Stimulated activated CD4-positive, alpha-beta T cell treated with anti-CD3 and anti-CD28 coated beads, Interleukin-4, amount 100 ng/mL, for 1 hour (primary cell): ENCODE measurements at places on chromosomes 1 and 21.

DNA sequence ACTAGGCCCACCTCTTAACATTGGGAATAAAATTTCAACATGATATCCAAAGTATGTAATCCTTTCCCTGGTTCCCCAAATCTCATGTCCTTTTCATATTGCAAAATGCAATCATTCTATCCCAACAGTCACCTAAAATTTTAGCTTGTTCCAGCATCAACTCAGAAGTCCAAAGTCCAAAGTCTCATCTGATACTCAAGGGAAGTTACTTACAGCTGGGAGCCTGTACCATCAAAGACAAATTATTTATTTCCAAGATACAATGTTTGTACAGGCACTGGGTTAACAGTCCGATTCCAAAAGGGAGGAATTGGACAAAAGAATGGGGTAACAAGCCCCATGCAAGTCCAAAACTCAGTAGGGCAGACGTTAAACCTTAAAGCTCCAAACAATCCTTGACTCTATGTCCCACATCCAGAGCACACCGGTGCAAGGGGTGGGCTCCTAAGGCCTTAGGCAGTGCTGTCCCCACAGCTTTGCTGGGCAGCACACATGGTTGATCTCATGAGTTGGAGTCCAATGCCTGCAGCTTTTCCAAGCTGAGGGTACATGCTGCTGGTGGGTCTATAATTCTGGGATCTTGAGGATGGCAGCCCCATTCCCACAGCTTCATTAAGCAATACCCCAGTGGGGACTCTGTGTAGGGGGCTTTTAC, 78.8 kb downstream of the DDAH1 start:
- no peak for DNase-seq

DNA sequence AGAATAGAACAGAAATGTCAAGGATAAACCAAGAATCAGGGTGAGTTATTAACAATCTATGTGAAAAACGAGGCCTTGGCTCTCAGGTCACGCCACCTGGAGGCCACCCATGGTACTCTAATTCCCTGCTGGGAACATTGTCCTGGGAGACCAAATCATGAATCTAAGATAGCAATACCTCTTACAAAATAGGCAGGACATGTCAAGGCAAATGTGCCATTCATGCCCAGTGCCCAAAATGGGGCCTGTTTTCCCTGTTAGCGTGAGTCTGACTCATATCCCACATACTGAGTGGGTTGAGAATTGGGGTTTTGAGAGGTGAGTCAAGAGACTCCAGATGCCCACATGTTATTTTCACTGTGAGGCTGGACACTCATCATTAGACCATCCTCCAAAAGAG, 380.8 kb downstream of the HHIPL2 start:
- no peak for DNase-seq

DNA sequence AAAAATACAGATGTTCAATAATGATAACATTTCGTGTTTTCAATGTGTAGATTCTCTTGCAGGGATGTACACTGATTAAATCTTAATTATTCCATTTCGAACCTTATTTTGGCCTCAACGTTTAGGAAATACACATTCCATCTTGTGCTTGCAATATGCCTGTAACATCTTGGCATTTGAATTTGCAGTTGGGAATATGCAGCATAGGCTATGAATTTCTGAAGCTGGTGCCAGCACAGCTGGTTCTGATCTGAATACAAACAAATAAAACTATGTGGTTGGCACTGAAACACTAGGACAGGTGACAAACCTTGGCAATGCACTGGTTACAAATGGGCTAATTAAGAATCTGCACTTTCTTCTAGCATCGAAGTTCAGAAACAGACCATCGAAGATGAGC, 108.4 kb downstream of the ERG start:
- no peak for DNase-seq

- no peak for DNase-seq
Observed at GRCh38 chr1:62790716-62791115, 6.8 kb downstream of the ATG4C start.

DNA sequence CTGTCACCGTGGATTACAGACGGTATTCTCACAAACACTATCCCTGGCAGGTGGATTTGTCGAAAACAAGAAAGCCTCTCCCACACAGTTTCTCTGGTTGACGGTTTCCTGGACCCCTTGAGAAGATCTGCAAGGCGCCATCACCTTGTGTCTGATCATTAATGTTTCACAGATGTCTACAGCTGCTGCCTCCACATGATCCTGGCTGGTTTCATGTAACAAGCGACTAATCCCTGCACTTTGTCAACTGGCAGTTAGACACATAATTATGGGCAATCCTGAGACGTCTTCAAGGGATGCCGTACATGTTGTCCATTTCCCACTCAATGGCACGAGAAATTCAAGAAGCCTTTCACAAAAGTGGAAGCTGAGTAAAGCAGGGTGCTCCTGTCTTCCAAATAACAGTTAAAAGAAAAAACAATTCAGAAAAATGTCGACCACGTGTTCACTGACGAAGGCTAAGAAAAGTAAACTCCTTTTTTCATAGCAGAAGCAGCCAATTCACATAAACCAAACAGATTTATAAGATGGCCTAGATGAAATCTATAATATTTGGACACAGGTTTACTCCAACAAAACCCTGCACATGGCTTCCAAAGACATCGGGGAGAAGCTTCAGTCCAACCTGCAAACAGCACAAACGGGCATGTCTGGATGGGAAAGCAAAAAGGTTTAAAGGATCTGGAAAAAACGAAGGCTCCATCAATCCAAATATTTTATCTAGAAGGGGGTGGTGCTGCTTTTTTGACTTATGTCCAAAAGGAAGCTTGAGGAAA, 52.2 kb downstream of the CAPZB start:
- no peak for DNase-seq

GRCh38 chr1:232589812-232590743, 39.9 kb downstream of the SIPA1L2 start:
- DNase-seq: no peak

GRCh38 chr1:116966791-116967190, 34.8 kb upstream of the CD101 start:
- no peak for DNase-seq

- DNase-seq: no peak
Observed at GRCh38 chr1:5501206-5501930, 490.9 kb downstream of the NPHP4 start.

GRCh38 chr1:67561704-67562113, 123.3 kb upstream of the GADD45A start:
- peak; percentile 92 for DNase-seq

DNA sequence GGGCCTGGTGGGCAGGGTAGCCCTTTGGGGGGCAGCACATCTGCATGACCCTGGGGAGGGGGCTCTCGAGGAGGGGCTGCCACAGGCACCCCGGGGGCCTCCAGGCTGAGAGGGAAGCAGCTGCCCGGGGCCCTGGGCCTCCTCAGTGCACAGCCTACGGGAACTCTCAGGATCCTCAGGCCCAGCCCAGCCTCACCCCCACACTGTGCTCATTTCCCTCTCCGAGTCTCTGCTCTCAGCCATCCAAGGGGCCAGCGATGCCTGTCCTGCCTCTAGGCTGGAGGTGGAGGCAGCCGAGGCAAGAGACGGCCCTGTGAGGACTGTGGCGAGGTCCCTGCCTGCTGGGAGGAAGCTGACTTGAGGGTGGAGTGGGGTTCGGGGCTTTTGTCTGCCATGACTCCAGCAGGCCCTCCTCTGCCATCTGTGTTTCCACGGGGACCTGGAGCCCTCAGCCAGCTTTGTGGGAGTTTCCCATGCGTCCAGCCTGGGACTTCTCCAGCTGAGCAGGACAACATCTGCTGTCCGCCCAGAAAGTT, 7.2 kb upstream of the PLEKHG5 start:
- no peak for DNase-seq

DNA sequence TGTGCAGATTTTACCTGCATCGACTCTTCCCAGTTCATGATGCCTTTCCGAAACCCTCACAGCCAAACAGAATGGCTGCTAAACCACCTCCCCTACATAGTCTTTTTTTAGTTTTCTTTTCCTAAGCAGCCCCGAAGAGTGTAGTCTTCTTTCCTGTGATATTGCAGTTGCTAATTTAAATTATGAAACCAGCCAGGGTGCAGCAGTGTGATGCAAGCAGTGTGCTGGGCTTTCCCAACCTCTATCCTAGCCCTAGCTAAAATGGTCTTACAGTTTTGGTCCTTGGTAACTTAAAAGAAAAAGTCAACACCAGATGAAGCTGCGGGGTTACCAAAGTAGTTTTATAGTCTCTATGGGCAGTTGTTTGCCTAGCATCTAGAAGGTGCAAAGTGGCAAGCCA, 82.0 kb upstream of the GCLM start:
- DNase-seq: no peak

- peak; percentile 30 for DNase-seq
Observed at GRCh38 chr21:42381347-42381984, 14.4 kb downstream of the TMPRSS3 start.

GRCh38 chr1:222801067-222801466, 13.8 kb upstream of the DISP1 start:
- DNase-seq: no peak

- DNase-seq: no peak
Observed at GRCh38 chr1:10934150-10934818, 78.2 kb upstream of the TARDBP start.

- DNase-seq: no peak
Observed at GRCh38 chr1:170240409-170240808, 94.7 kb downstream of the NTMT2 start.

DNA sequence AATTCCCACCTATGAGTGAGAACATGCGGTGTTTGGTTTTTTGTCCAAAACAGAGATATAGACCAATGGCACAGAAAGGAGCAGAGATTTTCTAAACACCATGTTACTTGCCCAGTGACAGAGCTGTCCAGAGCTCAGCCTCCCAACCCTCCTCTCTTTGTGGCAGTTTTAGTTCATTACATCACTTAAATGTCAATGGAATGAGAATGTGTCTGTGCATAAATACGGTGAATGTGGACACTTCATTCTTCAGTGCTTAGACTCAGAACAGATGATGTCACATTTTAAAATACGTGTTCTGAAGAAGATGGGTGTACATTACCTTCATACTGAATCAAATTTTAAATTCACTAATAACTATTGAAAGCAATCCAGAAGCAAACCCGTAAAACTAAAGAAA, 374.9 kb downstream of the DSCAM start:
- no peak for DNase-seq

GRCh38 chr1:41650028-41650880, 165.8 kb upstream of the EDN2 start:
- DNase-seq: peak; percentile 49

- no peak for DNase-seq
Observed at GRCh38 chr1:102163799-102164198, 167.1 kb upstream of the OLFM3 start.

GRCh38 chr1:45116340-45116739, 90.1 kb downstream of the ZSWIM5 start:
- no peak for DNase-seq

- DNase-seq: no peak
Observed at GRCh38 chr1:180387413-180387812, 115.0 kb downstream of the ACBD6 start.

- DNase-seq: no peak
Observed at GRCh38 chr1:163273766-163274441, 47.9 kb upstream of the NUF2 start.

DNA sequence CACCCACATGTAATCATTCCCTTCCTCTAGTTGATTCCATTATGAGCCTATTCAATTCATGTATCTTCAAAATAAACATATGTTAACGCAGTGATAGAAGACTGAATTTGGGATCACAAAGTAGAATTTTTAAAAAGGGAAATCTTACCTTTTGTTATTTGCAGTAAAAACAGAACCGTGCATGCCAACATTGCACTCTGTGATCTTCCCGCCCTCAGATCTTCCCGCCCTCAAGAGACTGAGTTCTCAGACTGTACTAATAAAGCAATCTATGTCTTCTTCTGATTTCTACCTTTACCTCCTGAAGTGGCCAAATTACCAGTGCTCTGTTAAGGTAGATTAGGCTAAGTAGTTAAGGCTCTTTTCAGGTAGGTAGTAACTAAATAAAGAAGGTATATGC, 3.6 kb upstream of the SUCO start:
- no peak for DNase-seq

- DNase-seq: no peak
Observed at GRCh38 chr1:89669441-89669840, 36.5 kb downstream of the LRRC8C start.

DNA sequence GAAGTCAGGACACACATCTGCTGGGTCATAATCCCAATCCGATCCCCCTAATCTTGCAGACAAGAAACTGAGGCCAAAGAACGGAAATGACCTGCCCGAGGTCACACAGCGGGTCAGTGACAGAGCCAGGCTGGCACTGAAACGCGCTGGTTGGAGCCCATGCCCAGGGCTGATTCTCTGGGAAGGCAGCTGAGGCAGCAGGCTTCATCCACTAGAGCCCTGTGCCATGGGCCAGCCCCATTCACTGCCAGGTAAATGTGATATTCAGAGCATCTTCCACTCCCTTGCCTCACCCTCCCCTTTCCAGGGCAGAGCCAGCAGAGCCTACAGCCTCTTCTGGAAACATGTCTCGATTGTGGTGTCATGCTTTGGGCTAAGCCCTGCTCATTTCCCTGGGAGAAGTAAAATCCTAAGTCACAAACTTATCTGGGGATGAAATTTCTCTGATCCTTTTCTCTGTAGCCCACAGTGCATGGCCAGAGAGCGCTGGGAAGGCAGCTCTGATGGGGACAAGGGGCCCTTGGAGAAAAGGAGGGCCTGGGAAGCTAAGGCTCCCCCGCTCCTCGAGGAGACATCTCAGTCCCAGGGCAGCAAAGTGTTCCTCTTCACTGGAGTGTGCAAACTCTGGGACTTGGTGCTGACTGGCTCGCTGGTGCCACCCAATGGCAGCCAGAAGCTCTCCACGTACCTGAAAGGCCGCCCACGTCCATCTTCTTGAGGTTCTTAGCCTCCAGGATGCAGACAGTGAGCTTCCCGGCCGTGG, 110.4 kb downstream of the SYT2 start:
- DNase-seq: peak; percentile 18
